ENCODE measurements at places on chromosomes 7 and 10.

DNA sequence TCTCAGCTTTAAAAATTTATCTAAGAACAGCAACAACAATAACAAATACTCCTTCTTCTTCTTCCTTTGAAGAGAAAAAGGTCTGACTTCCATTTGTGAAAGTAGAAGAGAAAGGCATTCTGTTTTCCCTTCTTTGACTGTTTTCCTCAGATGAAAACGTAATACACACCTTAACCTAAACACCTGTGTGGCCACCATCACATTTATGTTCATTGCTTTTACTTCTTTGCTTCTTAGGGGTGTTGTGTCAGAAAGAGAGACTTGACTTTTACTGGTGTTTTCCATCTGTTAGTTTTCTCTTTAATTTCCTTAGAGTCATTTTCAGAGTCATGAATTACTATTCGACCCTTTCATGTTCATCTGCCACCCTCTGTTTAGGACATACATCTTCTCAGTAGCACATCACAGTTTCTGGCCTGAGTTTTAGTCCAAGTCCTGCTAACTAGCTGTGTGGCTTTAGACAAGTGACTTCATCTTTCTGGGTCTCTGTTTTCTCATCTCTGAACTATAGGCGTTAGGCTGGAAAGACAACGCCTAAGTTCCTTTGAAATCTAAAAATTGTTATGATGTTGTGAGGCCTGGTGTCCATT, 283.8 kb downstream of the GATA3 start:
- DNase-seq = no peak

DNA sequence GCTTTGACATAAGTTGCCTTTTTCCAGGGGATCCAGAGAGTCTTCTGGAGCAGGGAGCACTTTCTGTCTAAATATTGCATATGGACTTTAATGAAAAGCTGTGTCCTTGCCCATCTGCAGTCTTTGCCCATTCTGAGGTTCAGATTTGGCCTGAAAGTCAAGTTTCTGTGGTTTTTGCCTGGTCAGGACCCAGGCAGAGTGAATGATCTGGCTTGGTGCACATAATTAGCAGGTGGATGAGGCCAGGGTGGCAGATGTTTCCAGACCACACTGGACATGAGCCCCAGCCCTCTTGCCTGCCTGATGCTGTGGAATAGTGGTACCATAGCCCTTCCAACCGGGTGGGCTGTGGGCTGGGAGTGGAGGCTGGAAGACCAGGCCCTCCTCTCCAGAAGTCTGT, 11.0 kb downstream of the HECW1 start:
- DNase-seq = no peak

DNA sequence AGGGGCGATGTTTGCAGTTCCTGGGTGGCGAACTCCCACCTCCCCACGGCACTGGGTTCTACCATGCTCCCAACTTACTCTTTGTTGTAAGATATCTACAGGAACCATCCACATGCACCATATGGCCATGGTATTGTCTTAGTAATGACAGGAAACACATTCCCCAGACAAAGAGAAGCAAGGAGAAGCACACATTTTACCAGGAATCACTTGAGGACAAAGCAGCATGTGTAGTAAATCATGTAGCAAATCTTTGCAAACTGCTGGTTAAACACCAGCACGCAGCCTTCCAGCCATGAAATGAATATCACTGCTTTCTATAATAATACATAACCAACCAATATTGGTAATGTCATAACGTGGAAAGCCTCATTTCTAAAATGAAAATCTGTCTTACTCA, 101.2 kb downstream of the NRP1 start:
- no peak for DNase-seq

DNA sequence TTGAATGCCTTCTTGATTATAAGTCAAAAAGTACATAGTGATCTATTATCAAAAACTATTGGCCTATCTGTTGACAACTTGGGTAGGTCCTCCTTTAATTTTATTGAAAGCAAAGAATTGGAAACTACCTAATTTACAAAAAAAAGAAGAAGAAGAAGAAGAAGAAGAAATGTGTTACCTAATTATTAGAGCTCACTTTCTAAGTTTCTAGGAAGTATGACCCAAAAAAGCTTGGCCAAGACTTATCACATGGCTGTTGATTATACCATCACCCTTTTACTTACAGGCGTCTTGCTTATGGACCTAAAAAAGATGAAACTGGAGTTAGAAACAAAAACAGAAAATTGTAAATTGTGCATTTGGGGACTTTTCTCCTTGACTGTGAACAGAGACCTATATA, 81.8 kb upstream of the PIK3CG start:
- no peak for DNase-seq

DNA sequence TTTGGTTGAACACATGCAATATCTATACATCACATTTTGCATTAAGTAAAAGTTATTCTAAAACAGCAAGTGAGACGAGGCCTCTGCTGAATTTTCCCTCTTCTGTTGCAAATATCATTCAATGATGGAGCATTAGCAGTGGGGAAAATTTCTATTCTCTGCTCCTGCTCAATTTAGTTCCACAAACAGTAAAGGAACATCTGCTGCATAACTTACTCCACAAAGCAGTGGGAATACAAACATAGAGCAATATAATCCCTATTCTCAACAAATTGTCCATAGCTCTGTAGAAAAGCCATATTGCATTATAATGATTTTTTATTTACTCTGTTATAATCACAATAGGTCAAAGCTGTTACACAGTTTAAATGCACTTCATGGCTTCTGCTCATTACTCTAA, 5.9 kb downstream of the AGR3 start:
- DNase-seq = no peak

- DNase-seq = no peak
Measured at GRCh38 chr10:43817368-43817767, 168.7 kb upstream of the ZNF32 start.

DNA sequence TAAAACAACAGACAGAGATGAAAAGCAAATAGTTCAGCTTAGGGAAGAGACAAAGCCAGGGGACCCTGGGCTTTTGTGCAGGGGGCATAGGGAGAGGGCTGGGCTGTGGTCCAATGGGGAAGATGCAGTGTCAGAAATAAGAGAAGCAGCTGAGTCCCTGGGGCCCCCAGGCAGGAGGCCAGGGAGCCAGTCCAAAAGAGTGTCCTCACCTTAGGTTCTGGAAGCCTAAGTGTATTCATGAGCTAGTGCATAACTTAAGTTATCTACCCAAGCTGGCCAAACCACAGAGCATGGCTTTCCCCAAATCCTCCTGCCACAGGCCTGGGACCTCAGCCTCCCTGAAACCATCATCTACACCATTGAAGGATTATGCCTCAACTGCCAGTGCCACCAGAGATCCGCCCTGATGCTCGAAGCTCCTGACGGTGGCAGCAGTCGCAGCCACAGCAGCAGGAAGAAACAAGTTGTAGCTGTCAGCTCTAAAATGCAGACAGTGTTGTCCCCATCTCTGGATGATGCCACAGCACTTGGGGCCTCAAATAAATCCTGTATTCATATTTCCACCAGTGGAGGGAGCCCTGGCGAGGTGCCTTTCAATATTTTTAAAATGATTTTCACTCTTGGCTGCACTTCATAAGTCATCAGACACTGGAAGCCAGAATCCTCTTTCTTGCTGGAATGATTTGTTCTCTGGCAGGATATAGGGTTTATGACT, 574.6 kb downstream of the GRID1 start:
- DNase-seq = no peak

Data from left forelimb (tissue), 1 donor.